NCI-H1930 (cell line): ENCODE measurements at places on chromosomes 7 and 10.

DNA sequence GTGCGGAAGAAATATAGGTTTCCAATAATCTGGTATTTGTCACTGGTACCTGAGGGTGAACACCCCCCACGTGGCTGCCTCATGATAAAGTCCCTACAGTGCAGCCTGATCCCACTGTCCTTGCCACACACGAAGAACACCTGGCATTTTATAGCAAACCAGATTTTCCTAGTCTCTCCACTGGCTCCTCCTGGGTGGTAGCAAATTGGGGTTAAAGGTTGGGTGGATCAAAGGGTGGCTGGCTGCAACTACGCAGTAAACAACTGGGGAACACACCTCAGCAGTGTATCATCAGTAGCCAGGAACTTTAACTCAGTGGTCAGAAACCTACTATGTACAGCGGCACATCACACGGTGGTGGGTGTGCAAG is 10.3 kb downstream of the SEPHS1 start:
- no peak for DNase-seq

DNA sequence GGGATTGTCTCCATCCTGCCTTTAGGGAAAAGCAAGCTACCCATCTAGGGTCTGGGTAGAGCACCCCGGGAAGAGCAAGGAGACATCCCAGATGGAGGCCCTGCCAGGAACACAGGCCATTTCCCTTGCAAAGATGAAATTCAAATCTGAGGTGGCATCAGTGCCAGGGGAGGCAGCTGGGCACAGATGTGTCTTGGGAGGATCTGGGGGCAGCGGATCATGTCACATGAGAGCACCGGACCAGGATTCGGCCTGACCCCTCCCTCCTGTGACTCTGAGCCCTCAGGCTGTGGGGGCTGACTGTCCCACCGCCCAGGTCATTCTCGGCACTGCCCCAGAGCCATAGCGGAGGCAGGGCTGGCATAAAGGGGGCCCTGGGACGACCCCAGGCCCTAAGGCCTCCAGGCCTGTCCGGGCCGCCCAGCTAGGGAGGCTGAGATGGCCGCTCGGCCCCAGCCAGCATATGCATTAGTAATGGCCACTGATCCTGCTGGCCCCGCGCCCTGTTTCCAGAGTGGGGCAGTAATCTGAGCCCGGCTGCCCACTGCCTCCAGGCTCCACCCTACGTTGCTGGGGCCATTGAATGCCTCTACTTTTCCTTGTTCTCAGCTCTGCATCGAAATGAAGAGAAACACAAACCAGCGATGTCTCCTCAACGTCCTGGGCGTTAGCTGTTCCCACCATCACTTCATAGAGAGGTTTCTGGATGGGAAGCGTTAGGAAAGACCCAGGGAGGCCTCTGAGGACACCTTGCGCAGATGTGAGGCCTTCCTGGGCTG is 148.5 kb downstream of the UBE2H start:
- no peak for DNase-seq

- DNase-seq: no peak
Measured at GRCh38 chr10:88386821-88387773, 196.0 kb downstream of the RNLS start.

GRCh38 chr10:68586606-68587305 is 26.6 kb downstream of the TET1 start:
- no peak for DNase-seq

DNA sequence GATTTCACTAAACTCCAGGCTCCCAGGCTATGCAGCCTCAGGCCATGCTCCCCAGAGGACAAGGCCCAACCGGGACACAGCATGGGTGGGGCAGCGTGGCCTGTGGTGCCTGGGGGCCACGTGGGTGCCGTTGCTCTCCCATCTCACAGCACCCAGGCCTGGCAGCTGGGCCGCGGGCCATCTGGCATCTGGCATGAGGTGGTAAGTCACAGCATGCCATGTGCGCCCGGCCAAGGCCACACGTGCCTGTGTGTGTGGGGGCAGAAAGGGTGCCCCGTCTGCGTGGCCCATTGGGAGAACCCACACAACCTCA is 204.1 kb downstream of the EBF3 start:
- no peak for DNase-seq

- no peak for DNase-seq
Measured at GRCh38 chr7:143408686-143409561, at the start of gene EPHA1. Gene EPHA1, minus strand, starts transcription at chr7:143408856. Its CDS starts 51 bp downstream, at chr7:143408805.

DNA sequence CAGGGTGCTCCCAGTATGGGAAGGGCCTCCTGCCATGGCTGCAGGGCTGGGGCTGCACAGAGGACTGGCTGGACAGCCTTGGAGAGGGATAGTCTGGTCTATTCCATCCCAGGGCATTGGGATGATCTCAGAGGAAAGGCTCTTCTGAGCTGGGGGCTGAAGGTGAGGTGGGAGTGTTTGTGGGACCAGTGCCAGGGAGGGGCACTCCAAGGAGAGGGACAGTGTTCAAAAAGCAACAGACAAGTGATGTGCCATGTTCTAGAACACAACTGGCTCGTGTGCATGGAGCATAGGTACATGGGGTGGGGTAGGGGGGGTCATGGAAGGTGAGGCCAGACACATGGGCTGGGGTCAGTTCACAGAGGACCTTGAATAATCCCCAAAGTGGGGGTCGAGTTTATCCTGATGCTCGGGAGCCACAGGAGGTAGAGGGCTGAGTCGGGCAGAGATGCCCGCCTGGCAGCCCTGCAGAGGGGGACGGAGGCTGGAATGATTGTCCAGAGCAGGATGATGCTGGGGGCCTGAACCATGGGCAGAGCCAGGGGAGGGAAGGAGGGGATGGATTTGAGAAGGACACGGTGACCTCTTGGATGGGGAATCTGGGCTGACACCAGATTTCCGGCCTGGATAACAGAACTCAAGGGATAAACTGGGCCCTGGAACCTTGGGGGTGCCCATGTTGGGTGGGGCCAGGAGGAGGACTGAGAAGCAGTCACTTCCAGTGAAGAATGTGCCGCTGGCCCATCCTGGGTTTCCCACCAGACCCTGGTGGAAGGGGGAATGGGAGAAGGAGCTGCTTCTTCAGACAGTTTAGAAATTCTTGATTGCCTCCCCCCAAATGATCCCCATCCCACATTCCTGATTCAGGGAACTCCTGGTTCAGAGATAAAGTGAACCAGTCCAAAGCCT is 50.4 kb downstream of the NEURL1 start:
- no peak for DNase-seq

DNA sequence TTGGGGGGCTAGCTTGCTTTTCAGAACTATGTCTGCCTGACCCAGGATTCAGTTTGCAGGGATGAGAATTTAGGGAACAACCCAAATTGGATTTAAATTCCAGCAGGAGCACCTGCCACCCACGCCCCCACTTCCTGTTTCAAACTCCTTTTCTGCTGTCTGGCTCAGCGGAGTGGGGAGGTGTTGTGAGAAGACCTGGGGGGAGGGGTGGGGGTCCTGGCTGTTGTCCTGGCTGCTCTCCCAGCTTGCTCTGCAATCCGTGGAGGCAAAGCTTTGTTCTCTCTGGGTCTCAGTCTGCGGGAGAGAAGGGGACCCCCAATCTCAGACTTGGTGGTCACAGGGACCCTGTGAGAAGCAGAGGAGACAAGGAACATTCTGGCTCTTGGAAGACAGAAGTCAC is 799 bp downstream of the KCNK18 start:
- DNase-seq: no peak

DNA sequence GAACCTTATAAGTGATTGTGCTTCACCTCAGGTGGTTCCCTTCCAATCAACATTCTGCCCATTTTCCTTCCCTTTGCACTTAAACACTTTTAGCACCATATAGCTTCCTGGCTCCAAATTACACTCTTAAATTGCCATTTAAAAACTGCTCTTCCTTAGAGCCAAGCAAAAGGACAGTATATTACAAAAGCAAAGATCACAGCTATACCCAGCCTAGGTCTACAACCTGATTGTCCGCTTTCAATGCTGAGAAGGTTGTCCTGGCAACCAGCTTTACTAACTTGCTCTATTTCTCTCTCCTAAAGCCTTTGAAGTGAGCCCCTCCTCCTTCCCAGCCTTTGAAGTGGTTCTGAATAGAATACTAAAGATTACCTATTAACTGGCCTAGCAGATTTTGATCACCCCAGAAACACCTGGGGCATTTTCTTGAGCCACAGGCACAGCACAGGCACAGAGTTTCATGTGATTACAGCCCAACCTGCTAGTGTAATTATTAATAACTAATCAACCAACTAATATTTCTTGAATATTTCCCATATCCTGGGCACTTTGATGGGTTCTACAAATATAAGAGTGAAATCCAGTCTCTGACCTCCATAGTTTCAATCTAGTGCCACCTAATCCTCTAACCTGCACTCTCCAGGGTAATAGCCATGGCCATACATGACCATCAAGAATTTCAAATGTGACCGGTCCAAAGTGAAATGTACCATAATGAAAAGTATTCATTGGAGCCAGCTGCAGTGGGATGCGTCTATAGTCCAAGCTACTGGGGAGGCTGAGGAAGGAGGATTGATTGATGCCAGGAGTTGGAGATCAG is 63.6 kb upstream of the TRIM24 start:
- no peak for DNase-seq

GRCh38 chr10:101781984-101782810 is 1.0 kb downstream of the NPM3 start:
- no peak for DNase-seq

- no peak for DNase-seq
Measured at GRCh38 chr10:7471720-7472367, 61.0 kb upstream of the SFMBT2 start.

DNA sequence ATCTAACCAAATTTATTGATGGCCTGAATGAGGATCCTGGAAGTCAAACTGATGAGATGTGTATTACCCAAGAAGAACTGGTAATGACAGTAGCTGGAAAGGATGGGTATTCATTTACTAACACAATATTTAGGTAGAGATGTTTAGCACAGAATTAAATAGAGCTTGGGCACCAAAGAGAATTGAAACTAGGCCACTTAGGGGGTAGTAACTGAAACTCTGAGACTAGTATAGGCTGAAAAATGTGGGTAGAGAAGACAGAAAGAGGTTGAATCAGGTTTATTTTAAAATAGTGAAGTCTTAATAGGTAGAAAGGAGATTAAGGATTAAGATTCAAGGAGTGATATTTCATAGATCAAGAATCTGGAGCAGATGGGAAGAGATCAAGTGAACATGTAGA is 155.8 kb downstream of the MLLT10 start:
- DNase-seq: no peak

DNA sequence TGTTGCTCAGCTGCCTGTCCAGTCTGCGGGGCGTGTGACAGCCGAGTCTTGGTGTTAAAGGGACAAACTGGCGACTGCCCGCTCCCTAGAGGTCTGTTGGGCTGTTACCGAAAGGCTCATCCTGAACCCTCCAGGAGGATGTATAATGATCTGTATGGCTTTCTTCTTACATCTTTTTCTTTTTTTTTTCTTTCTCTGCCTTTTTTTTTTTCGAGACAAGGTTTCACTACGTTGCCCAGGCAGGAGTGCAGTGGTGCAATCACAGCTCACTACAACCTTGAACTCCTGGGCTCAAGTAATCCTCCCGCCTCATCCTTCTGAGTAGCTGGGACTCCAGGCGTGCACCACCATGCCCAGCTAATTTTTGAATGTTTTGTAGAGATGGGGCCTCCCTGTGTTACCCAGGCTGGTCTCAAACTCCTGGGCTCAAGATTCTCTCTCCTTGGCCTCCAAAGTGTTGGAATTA is 857 bp downstream of the INTS15 start:
- DNase-seq: no peak

GRCh38 chr10:7696545-7696944 is 6.6 kb upstream of the ITIH2 start:
- no peak for DNase-seq

GRCh38 chr7:152137476-152138025 is 112.1 kb downstream of the GALNT11 start:
- no peak for DNase-seq

GRCh38 chr7:37353949-37354655 is 94.6 kb downstream of the ELMO1 start:
- DNase-seq: no peak

GRCh38 chr10:113038985-113039384 is 88.9 kb downstream of the TCF7L2 start:
- DNase-seq: no peak

- DNase-seq: no peak
Measured at GRCh38 chr10:28058746-28059145, 59.9 kb upstream of the ODAD2 start.

- peak; percentile 51 for DNase-seq
Measured at GRCh38 chr10:49679480-49679893, at the start of gene C10orf53. Gene C10orf53, plus strand, starts transcription at chr10:49679651. Its CDS starts 47 bp downstream, at chr10:49679698.

DNA sequence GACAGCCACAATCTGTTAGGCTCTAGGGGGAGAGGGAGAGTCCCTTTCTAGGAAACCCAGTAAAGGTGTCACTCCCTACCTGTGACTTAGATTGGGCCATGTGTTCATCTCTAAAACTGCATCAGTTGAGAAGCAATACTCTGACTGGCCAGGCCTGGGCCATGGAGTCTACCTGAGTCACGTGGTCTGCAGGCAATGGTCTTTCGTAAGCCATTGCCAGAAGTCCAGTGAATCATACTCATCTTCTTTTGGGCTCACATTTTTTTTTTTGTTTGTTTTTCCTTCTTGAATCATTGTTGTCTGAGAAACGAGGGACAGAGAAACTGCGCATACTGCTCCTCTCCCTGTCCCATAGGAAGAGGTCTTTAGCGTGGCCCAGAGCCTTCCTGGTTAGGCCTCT is 215.6 kb downstream of the CCSER2 start:
- no peak for DNase-seq

- no peak for DNase-seq
Measured at GRCh38 chr7:116398672-116399071, 100.9 kb upstream of the CAV2 start.
